SHP77 treated with DMSO at 0.1 percent for 48 hours (cell line): ENCODE measurements at places on chromosomes 2 and 18.
A peak's percentile ranks its signal among the peaks of the same experiment; 100 is the strongest.

GRCh38 chr2:240586919-240587800, 626 bp downstream of the CAPN10 start:
- DNase-seq, result peak; percentile 17

DNA sequence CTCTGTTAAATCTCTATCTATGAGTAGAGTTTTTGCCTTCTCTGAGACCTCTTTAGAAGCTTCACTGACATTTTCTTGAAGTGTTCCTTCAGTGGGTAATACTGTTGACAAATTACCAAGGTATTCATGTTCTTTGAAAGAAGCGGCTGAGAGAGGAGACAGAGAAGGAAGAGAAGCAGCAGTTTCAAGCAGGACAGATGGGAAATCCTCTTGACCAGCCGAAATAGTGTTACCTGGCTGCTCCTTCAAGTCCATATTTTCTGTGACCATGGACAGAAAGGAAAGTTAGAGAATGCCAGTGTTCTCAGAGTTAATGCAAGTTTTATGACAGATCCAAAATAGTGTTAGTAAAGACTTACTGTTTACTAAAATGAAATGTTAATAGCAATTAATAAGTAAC, 23.0 kb downstream of the RTN4 start:
- no peak for DNase-seq

- DNase-seq, result no peak
Measured at GRCh38 chr2:151051574-151052220, 210.0 kb downstream of the RBM43 start.

DNA sequence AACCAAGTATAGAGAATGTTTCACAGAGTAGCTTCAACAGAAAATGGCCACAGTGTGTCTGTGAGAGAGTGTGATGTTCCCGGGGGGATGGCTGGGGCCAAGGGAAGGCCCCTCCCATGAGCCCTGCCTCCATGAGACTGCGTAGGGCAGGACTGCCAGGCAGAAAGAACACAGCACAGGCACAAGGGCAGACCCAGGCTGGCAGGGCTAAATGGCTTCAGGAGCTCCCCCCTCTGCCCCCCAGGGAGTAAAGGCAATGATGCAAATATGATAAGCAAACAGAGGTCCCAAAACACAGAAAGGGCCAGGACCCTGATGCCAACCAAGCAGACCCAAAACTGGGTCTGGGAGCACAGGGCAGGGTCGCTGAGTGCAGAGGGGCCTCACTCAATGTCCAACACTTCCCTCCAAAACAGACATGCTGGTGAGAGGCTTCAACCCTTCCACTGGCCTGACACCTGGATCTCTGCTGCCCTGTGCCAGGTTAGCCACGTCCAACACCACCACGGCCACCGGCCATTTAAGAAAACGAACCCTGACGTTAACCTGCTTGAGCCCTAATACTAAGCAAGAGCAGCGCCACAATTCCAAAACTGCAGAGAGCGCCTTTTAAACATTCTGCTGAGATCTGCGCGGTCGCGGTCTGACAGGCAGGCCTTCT, 90.3 kb downstream of the HDAC4 start:
- no peak for DNase-seq

- no peak for DNase-seq
Measured at GRCh38 chr2:101974663-101975062, 17.1 kb upstream of the IL1R2 start.

DNA sequence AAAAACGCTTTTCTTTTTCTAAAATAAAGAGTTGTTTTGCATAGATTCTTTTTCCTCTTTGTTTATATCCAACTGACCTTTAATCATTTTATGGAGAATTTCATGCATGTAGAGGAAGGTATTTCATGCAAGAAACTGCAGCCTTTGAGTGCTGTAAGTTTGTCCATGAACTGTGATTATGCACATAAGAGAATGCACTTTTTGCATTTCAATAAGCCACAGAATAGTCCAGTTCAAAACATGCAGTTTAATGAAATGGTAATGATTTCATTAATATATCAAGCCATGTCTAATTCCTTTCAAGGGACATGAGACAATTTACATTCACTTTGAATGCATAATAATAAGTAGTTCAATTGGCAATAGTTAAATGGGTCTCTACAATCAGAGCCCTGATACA, 386.3 kb downstream of the LRATD1 start:
- DNase-seq, result no peak

DNA sequence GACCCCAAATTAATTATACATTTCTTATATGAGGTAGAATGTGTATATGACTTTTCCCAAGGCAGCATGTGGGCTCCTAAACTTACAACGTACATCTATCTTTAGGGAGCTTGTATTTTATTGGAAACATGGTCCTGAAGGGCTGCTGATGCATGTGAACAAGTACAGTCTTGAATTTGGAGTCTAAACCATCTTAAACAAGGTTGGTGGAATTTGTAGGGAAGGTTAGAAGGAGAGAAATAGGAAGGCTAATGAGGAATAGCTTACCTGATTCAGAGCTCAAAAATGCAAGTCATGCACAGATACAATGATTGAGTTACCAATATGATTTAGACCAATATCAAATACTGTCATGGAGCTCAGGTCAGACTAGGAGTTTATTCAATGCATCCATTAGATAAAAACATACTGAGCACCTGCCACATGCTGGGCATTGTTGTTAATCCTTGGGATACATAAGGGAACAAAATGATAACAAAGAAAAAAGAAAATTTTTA, 458.6 kb upstream of the ETAA1 start:
- no peak for DNase-seq

DNA sequence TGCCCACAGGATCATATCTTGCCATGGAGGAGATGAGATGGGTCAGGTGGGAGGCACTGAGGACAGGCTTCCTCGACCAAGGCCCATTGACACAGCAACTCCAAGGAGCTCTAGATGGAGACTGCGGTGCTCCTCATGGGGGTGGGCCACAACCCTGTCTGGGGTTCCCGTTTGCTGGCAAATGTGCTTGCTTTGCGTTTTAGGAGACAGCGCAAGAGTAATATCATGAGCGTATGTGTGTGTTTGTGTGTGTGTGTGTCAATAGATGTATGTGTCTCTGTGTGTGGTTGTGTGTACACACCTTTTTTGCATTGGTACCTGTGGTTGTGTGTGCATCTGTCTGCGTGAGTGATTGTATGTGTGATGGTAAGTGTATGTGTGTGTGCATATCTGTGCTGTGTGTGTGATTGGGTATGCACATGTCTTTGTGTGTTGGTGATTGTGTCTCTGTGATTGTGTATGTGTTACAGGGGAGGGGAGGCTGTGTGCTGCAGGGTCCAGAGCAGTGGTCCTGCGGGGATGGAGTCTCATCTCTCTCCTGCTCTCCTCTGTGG, 4.4 kb downstream of the FBLN7 start:
- no peak for DNase-seq

DNA sequence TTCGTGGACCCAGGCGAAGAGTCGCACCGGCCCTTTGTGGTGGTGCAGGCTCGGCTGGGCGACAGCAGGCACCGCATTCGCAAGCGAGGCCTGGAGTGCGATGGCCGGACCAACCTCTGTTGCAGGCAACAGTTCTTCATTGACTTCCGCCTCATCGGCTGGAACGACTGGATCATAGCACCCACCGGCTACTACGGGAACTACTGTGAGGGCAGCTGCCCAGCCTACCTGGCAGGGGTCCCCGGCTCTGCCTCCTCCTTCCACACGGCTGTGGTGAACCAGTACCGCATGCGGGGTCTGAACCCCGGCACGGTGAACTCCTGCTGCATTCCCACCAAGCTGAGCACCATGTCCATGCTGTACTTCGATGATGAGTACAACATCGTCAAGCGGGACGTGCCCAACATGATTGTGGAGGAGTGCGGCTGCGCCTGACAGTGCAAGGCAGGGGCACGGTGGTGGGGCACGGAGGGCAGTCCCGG, 3.5 kb downstream of the INHBB start:
- DNase-seq, result no peak

- DNase-seq, result no peak
Measured at GRCh38 chr2:23655934-23656596, 270.9 kb downstream of the ATAD2B start.
